ENCODE measurements at places on chromosomes 7 and 10.

DNA sequence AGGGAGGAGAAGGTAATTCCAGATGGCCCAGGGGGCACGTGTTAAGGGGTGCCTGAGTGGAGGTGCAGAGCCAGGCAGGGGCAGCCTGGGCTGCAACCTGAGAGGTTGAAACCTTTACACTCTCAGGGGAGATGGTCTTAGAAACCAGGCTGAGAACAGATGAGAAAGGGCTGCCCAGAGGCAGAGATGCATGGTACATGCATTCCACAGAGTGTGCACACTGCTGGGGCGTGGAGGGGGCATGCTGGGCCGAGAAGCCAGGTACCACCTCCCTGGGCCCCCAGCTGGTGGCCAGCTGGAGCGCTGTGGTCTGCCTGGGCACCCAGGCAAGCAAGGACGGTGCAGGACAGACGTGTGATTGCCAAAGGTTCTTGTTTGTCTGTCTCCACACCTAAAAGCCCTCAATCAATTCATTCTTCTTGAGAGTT, 14.1 kb upstream of the CSGALNACT2 start:
- peak; percentile 49 for DNase-seq

DNA sequence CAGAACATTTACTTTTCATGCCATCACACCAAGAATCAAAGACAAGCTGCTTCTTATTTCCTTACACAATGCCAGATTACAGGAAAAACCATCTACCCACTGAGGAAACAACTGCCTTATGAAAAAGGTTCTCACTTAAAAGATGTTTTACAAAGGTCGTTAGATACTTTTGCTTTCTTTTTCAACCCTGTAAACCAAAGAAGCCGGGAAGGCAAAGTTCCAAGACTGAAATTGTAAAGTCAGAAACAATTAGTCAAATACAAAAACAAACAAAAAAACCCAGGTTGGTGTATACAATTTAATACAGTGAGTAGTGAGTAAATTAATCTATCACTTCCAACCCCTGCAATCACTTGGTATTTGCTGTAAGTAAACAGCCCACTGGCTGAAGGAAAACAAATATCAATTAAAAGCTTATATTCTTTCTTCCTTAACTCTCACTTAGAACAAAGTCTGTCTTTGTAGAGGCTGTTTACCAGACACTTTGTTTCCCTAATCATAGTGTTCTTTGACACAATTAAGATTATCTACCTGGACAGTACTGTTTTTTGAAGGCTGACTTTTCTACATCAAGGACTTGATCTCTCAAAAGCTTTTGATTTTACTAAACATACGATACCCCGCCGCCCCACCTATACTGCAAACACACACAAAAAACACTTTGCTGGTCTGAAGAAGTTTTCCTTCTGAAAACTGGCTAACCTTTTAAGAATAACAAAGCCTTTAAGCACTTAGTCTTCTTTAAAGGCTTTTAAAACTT, 18.1 kb downstream of the ERLIN1 start:
- DNase-seq, result no peak

- no peak for DNase-seq
These were observed 182.3 kb upstream of the ADCY1 start for GRCh38 chr7:45391618-45392451.

DNA sequence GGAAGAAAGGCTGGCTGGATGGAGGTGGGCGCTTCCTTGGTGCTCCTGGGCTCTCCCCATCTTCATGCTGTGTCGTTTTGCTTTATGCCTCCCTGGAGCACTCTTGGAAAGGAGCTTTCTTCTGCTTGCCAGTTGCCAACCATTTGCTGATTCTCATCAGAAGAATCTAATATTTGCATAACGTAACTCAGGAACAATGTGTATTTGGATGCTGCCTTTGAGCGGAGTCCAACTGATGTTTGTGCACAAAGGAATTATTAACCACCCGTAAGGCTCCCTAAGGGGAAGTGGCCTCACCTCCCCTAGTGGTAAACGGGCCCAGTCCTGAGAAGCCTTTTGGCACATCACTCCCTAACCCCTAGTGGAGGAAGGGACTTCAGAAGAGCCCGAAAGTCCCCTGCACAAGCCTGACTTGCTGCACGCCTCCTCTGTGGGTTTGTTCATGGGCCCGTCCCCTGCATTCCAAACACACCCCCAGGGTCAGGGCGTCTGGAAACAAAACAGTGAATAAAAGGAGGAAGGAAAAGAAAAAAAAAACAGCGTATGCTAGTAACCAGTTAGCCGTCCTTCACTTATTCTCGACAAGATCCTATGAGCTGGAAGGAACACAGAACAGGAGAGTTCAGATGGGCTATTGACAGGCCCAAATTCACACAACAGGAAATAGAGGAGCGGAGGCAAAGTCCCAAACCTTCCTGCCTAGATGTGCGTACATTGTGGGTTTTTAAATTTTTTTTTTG, 602.2 kb downstream of the LRMDA start:
- DNase-seq, result no peak

GRCh38 chr7:17212188-17212587, 86.3 kb upstream of the AHR start:
- no peak for DNase-seq

GRCh38 chr10:15625261-15625660, 94.5 kb downstream of the ITGA8 start:
- DNase-seq, result no peak

DNA sequence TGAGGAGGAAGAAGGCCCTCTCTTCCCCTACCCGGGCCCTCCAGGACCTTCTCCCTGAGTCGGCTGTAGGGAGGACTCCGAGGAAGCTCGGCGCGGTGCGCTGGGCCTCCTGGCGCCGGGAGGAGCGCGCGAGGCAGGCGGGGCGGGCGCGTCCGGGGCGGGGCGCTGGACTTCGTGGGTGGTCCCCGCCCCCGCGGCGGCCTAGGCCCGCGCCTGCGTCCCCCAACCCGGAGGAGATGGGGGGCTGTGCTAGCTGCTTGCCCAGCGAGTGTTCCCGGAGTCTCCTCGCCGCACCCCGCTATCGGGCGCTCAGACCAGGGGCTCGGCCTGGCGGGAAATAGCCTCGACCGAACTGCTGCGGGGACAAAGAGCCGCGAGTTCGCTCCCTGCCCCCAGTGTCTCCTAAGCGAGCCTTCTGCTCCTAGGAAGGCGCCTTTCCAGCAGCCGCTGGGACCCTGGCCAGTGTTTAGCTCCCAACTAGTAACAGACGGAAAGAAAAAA, 19.2 kb upstream of the SMO start:
- DNase-seq, result no peak

DNA sequence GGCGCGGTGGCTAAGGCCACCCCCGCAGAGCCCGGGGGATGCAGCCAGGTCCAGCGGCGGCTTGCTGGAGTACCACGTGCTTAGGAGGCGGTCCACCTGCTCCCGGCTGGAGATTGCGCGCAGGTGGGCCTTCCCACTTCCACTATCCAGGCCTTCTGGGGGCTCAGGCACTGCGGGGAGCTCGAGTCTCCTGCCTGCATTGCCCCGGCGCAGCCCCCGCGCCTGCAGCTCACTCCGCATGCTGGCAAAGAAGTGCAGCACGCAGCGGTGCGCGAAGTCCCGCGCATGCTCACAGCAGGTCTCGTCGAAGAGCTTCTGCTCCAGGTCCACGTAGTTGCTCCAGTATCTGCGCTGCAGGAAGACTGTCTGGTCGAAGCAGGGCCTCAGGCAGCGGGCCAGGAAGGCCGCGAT, 5.8 kb downstream of the CALHM3 start:
- DNase-seq, result peak; percentile 74

DNA sequence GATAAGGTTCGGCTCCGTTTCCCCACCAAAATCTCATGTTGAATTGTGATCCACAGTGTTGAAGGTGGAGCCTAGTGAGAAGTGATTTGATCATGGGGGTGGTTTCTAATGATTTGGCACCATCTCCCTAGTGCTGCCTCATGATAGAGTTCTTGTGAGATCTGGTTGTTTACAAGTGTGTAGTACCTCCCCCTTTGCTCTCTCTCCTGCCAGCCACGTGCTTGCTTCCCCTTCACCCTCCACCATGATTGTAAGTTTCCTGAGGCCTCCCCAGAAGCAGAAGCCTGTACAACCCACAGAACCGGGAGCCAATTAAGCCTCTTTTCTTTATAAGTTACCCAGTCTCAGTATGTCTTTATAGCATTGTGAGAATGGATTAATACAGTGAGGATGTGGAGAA, 12.1 kb upstream of the LRGUK start:
- DNase-seq, result no peak

GRCh38 chr7:74572301-74572979, 85.1 kb upstream of the GTF2I start:
- no peak for DNase-seq

DNA sequence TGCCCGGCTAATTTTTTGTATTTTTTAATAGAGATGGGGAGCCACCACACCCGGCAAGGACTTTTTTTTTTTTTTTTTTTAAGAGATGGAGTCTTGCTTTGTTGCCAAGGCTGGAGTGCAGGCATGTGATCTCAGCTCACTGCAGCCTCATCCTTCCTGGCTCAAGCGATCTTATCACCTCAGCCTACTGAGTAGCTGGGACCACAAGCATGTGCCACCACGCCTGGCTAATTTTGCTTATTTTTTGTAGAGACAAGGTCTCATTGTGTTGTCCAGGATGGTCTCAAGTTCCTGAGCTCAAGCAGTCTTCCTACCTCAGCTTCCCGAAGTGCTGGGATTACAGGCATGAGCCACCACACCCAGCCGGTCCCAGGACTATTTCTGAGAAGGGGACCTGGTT, 9.3 kb upstream of the MCU start:
- no peak for DNase-seq

DNA sequence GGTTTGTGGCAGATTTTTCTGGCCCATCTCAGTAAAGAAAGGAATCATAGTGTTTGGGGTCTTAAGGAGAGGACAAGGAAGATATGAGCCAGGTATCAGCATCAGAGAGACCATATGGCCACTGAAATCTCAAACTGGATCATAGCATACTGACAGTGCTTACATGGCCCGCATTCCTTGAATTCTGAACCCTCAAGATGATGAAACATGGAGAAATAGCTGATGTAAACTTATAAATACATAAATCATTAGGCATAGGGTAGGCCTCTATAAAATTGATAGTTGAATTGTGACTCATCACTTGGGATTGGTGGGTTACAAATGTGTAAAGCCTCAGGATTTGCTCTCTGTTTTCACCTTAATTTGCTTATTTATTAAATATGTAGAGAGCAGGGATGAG, 688.5 kb downstream of the CNTNAP2 start:
- DNase-seq, result no peak

All from posterior cingulate gyrus (tissue), 11 donors.